ENCODE measurements at places on chromosomes 1 and 21.

DNA sequence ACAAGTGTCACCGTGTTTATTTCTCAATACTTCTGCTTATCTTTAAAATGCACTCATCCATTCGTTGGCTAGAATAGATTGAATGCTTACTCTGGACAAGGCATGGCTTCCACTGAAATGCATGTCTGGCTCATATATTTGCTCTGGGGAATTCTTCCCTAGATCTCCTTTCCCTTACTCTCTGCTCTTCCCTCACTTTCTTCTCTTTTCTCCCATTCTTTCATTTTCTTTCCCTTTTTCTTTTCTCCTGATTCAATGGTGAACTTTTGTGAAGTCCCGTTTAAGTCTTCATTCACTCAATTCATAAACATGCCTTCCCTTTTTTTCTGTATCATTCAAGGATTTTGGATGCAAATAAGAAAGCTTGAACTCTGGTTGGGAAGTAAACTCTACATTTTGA lies 234.5 kb downstream of the DYRK1A start:
- DNase-seq = no peak

DNA sequence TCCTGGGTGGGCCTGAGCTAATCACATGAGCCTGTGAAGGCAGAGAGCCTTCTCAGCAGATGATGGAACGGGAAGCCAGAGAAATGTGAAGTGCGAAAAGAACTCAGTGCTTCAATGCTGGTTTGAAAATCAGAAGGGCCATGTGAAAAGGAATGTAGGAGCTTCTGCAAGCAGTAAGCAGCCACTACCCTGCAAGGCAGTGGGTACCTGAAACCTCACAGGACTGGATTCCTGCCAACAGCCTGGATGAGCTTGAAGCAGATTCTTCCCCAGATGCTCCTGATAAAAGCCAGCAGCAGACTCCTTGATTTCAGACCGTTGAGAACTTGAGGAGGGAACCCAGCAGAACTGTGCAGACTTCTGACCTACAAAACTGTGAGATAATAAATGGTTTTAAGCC lies 158.6 kb downstream of the SYT2 start:
- DNase-seq = no peak

GRCh38 chr1:97551113-97551512 lies 369.7 kb downstream of the DPYD start:
- DNase-seq = no peak

- DNase-seq = no peak
Observed at GRCh38 chr1:6281511-6282402, 20.9 kb upstream of the GPR153 start.

DNA sequence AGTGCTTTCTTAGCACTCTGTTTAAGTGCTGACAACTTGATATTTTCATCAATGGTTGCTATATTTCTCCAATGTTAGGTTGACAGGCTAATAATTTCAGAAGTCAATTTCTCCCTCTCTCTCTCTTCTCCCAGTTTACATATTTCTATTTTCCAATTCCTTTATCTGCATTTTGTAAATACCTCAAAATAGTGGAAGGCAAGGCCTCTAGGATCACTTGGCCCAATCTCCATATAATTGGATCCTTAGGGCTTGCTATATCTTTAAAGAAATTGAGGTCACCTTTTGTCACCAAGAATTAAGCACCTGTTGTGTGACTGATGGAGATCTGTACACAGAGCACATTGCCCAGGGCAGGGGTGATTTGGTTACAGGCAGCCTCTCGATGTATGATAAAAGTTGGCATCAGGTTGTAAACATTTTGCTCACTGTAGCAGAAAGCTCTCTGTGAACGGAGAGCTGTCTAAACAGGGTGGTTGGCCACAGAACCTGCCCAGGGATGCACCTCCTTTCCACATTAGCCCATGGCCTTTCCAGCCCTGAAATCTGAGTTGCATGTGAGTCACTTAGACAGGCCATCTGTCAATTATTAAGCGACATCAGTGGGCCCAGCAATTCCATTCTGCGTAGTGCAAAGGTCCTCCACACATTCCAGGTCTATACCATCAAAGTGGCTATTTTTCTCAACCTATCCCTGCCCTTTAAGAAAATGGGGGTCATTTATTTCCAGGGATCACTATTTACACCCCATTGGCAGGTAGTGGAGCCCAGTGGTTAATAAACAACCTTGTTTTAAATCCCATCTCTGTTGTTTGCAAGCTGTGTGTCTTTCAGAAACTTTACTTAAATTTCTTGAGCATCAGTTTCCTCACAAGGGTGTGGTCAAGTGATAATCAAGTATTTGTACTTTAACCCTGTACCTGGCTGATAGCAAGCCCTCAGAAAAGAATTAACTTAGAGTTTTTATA lies 29.1 kb upstream of the IRF2BP2 start:
- no peak for DNase-seq

DNA sequence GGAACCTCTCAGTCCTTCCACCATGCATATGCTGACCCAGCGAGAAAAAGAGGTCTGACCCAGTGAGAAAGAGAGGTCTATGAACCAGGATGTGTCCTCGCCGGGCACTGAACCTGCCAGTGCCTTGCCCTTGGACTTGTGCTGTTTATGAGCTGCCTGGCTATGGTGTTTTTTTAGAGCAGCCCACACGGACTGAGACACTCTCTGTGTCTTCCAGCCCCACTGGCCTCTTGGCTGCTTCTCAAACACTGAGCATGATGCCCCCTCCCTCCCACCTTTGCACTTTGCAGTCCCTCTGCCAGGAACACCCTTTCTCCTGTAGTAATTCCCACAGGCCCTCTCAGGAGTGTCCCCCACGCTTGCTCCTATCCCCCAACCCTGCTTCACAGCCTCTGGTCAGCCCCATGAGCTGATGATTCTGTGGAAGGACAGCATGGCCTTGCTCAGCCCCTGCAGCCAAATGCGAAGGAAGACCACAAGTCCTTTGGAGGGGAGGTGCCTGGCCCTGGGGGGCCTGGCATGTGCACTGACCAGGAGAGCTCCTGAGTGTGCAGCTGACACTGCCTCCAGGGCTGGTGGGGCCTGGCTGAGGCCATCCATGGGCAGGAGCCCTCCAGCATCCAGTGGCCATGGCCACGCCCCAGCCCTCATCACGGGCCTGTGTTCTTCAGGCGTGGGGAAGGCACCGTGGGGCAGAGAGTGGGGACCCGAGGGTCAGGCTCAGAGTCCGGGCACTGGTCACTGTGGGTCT lies 23.8 kb downstream of the WNT3A start:
- no peak for DNase-seq

DNA sequence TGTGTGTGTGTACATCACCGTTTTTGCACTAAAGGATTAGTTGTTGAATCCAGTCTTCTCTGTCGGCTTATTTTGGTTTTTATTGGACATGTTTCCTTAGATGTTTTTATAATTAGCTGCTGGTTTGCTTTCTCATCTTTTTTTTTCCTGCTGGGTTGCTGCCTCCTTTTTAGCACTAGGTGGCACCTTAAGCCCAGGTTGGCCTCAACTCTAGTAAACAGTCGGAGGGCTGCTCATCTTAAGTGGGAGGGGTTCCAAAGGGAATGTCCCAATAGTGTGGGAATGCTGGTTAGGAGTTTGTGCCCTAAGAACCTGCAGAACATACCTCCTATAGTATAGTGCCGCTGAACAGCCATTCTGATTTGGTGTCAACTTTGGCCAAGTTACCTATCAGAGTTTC lies 570.1 kb upstream of the CXADR start:
- DNase-seq = no peak

All from NCI-H1048 (cell line).